Activated CD4-positive, CD25-positive, alpha-beta regulatory T cell (primary cell): ENCODE measurements at places on chromosomes 5 and 9.

DNA sequence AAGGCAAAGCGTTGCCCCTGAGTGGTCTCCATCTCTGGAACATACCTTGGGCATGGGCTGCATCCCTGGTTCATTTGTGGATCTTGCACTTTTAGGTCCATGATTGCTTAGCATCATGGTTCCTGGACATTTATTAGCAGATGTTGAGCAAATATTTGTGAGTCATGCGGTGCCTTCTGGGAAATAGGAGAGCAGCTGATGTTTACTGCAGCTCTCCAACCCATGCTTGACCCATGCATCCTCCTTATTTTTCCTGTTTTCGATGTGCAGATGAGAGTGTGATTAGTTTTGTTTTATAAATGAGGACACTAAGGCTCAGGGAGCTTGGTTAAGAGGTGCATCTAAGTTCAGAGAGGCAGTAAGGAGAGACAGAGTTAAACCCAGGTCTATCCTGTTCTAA, 253.7 kb downstream of the ICE1 start:
- no peak for DNase-seq

GRCh38 chr5:142726188-142726731, 40.4 kb upstream of the FGF1 start:
- no peak for DNase-seq

DNA sequence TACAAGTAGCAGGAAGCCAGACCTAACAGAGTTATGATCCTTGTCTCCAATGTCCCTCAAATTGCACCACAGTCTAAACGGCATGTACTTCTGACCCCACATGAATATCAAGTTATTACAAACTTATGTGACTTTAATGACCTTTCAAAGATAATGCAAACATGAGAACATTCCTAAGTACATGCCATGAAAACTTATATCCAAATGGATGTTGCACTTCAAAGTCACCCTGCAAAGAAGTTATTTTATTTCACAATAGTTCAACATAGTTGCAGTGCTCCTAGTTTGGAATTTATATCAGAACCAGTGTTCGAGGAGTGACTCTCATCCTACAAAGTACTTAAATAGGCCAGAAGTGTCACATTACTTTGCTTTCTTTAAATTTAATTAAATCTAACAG, 41.2 kb upstream of the ITGA1 start:
- DNase-seq, result no peak

GRCh38 chr5:104598285-104598684, 1035.7 kb upstream of the NUDT12 start:
- DNase-seq, result no peak

GRCh38 chr9:34992376-34992951, 2.9 kb downstream of the DNAJB5 start:
- no peak for DNase-seq

DNA sequence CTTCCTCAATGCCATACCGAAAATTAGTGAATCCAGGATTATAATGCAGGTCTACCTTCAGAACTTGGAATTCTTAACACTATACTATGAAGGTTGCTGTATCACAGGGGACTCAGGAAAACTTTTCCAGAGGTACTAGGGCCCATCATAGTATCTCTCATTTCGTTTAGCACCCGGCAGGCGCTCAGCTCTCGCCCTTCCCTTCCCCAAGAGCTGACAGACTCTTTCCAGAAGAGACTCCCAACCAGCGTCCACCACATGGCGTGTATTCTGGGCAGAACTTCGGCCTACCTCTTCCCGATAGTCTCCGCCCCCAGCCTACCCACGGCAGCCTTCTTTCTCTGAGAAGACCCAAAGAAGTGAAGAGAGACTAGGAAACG, 271 bp downstream of the NOL8 start:
- DNase-seq, result no peak

- DNase-seq, result no peak
Observed at GRCh38 chr5:14706615-14707021, 42.1 kb downstream of the OTULIN start.

GRCh38 chr5:169804861-169805260, 167.8 kb downstream of the DOCK2 start:
- no peak for DNase-seq

DNA sequence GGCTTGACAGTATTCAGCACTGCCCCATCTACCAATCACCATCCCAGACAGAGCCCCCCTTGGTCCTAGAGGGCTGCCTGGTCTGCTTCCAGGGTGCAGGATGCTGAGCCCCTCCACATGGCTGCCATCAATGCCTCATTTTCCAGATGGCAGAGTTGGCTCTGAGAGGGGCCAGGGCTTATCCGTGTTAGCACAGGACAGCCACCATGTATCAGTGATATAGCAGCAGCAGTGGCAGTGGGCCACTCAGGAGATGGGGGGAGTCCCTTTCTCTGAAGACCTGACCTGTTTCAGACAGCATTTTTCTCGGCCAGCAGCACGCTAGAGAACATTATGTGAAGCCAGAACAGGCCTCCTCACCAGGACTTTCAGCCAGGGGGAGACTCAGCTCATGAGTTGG, 1.6 kb upstream of the SMIM32 start:
- DNase-seq, result no peak
